ENCODE measurements at places on chromosomes 5 and 9.

- no peak overlapping the region for H3K4me3 ChIP-seq
- no peak overlapping the region for H3K27ac ChIP-seq
- H3K36me3 ChIP-seq: no peaks in the 10 kb centered on the region
- no peak for DNase-seq
- no peaks in the 10 kb centered on the region for H3K4me1 ChIP-seq
Measured at GRCh38 chr9:69980041-69980440, 63.6 kb upstream of the MAMDC2 start.

- H3K27me3 ChIP-seq: no peaks in the 10 kb centered on the region
- H3K4me3 ChIP-seq: no peak overlapping the region
- peaks cover 57% of the 10 kb centered on the region for H3K4me1 ChIP-seq
- H3K36me3 ChIP-seq: no peaks in the 10 kb centered on the region
Measured at GRCh38 chr5:72510610-72511181, 3.5 kb upstream of the ZNF366 start.

DNA sequence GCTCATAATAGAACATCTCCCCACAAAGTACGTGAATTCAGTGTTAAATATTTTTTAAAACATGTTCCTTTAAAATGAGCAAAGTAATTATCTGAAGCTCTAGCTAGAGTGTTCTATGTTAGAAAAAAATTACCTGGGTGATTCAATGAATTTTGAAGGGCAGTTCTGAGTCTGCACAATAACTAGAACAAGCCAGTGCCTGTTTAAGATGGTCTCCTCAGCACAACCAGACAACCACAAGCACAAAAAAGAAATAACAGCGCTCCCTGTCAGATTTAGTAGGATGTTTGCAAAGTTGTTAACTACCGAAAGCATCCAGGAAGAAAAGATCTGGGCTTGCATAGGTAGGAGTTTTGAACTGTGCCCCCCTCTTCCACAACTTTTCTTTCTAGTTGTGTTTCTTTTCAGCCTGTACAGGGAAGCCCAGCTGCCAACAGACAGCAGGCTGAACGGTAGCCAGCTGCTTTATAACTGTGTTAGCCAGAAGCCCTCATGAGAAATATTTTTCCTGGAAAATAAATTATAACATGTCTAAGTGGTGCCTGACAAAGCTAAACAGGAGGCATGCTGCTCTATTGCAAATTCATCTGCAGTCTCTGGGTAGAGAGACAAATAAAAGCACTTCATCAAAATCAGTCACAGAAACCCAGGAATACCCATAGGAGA is 1026.9 kb downstream of the MAT2B start:
- H3K4me3 ChIP-seq: no peak overlapping the region
- peaks cover 14% of the 10 kb centered on the region for H3K4me1 ChIP-seq
- no peaks in the 10 kb centered on the region for H3K36me3 ChIP-seq
- no peak for DNase-seq

GRCh38 chr5:17000291-17000939 is 64.3 kb upstream of the MYO10 start:
- H3K4me3 ChIP-seq: no peak overlapping the region
- H3K4me1 ChIP-seq: no peaks in the 10 kb centered on the region
- no peaks in the 10 kb centered on the region for H3K36me3 ChIP-seq
- DNase-seq: no peak
- H3K27ac ChIP-seq: no peak overlapping the region

- H3K4me3 ChIP-seq: no peak overlapping the region
- no peak overlapping the region for H3K27ac ChIP-seq
- DNase-seq: no peak
- no peaks in the 10 kb centered on the region for H3K4me1 ChIP-seq
- peaks cover 8% of the 10 kb centered on the region for H3K27me3 ChIP-seq
Measured at GRCh38 chr9:84711398-84711777, 41.9 kb downstream of the NTRK2 start.

DNA sequence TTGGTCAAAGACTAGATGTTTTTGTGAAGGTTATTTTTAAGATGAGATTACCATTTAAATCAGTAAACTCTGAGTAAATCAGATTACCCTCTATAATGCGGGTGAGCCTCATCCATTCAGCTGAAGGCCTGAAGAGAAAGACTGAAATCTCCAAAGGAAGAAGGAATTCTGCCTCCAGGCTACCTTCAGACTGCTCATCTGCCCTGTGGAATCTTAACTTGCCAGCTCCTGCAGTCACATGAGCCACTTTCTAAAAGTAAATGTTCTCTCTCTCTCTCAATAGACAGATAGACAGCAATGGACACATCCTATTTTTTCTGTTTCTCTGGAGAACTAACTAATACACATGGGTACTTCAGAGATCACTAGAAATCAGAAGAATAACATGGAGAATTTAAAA is 182.8 kb downstream of the CFAP90 start:
- H3K27ac ChIP-seq: no peak overlapping the region
- no peaks in the 10 kb centered on the region for H3K27me3 ChIP-seq
- no peaks in the 10 kb centered on the region for H3K4me1 ChIP-seq
- DNase-seq: no peak

Data from sigmoid colon (tissue), 7 donors.